ENCODE measurements at places on chromosomes 3 and 15. TPM values are rescaled to one million over a fixed set of nuclear protein-coding genes. Genes with fewer than 3 reads are reported as not detected.

- no peak for DNase-seq
These were observed 629.6 kb downstream of the PYDC2 start for GRCh38 chr3:192090586-192090985.

ST3GAL6 gene
- 77.6 TPM for polyA plus RNA-seq

PRSS50 gene
- 4.8 TPM for polyA plus RNA-seq

C3orf85 gene
- polyA plus RNA-seq: 21.3 TPM

Measured in renal cortex interstitium (tissue), 15 donors.